Activated T-cell treated with anti-CD3 and anti-CD28 coated beads, Interleukin-2, amount 50 U/mL, for 48 hours (primary cell): ENCODE measurements at places on chromosomes 3 and 15.
A peak's percentile ranks its signal among the peaks of the same experiment; 100 is the strongest.

- no peak for DNase-seq
These were observed 36.0 kb upstream of the CBLB start for GRCh38 chr3:105904678-105905284.

DNA sequence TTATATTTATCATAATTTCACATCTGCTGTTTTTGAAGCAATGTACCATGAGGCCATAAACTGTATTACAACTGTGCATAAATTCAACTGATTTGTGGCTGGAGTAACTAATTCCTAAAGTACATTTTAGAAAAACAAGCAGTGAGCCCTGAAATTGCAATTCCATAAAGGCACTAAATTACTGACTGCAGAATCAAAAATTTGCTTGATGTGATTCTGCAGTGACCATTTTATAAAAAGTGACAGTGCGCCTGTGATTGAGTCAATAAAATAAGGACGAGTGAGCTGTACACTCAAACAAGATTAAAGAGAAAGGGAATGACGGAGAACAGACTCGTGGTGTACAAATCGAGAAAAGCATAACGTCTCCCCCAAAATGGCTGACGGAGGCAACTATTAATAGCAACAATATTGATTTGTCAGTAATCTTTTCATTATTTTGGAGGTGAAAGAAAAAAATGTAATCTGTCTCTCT is 121.4 kb upstream of the MEIS2 start:
- no peak for DNase-seq

GRCh38 chr3:183244981-183245476 is 8.0 kb upstream of the B3GNT5 start:
- DNase-seq = no peak

DNA sequence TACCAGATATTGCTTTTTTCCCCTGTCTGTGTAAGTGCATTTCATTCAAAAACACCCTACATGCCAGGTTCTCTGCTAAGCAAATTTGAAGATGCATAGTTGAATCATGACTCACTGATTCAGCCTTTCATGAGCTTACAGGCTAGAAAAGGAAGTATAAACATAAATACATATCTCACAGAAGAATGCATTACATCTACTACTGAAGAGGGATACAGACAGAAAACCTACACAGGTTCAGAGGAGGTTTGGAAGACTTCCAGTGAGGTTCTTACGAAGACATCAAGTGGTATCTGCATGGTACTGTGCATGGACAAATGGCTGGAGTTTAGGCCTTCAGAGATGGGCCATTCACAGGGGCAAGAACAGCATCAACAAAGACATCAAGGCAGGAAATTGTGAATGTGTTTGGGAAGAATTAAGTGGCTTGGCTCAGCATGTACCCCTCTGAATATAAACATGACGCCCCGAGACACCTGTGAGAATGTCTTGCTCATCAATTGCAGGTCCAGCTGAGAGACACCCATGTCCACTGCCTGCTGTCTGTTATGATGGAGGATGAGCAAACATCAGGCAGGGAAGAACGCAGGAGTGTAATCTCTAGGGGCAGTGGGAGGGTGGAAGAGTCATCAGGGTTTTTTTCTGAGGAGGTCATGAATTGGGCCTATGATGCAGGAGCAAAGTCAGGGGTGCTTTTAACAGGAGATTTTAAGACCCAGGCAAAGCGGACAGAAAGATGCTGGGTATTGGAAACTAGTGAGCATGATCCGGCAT is 105.1 kb upstream of the GALNT15 start:
- DNase-seq = no peak

DNA sequence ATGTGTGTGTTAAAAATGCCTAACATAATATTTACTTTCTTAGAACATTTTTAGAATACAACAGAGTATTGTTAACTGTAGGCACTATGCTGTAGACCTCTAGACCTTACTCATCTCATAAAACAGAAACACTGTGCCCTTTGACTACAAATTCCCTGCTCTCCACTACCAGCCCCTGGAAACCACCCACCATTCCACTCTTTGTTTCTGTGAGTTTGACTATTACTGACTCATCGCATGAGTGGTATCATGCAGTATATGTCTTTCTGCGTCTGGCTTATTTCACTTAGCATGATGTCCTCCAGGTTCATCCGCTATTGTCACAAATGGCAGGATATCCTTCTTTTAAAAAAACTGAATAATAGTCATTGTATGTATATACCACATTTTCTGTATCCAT is 216.7 kb upstream of the CFAP20DC start:
- DNase-seq = no peak

GRCh38 chr3:15585111-15585845 is 16.1 kb downstream of the HACL1 start:
- DNase-seq = no peak

DNA sequence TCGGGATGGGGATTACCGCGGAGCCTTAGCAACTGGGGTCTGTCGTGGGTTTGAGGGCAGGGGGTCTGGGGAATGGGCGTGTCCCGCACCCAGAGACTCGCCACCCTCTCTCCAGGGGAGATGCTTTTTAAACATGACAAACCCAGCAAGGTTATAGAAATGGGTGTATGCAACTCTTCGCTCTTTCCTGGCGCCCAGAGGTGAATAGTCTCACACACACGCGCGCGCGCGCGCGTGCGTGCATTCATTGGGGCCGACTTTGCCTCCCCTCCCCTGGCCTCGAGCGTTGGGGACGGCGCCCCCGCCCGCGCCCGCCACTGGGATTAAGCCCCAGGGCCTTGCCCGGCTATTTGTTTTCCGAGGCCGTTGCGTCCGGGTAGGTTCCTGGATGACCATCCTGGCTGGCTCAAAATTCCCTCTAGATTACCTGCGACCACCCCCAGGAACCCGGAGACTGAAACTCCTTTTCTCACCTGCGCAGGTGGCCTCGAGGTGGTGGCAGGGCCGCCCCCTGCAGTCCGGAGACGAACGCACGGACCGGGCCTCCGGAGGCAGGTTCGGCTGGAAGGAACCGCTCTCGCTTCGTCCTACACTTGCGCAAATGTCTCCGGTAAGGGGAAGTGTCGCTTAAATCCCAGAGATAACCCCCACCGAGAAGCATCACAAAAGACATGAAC is 777 bp downstream of the GPR160 start:
- peak; percentile 48 for DNase-seq

DNA sequence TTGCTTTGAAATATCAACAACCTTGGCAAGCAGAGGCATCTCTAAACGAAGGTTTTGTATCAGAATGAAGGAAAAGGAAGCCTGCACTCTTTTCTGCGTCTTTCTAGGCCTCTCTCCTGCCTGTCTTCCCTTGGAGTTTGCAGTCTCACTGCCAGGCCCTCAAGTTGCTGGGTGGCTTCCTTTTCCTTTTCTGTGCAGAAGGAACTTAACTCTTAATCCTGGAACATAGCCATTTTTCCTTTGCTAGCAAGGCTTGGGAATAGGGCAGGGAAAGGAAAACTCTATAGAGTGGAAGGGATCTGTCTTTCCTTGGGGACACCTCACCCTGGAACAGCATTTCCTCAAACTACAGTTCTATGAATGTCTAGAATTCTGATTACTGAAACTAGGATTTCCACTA is 32.8 kb downstream of the TLNRD1 start:
- DNase-seq = no peak

GRCh38 chr3:19016851-19017250 is 131.5 kb upstream of the KCNH8 start:
- DNase-seq = no peak

- peak; percentile 23 for DNase-seq
These were observed 81.1 kb downstream of the CCK start for GRCh38 chr3:42184651-42185443.
